ENCODE measurements at places on chromosomes 6 and 20.

DNA sequence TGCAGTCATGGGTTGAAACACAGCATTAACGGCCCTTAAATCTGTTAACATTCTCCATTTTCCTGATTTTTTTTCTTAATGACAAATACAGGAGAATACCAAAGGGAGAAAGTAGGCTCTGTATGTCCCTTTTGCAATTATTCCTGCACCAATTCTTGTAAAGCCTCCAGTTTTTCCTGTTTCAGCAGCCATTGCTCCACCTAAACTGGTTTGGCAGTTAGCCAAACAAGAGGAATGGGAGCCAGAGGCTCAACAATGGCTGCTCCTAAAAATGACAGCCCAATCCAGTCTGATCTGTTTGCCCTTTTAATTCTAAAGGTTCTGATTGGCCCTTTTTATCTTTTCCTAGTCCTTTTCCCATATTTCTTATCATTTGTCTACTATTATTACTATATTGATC, 284.2 kb upstream of the SGK1 start:
- DNase-seq, result no peak

- DNase-seq, result no peak
Observed at GRCh38 chr6:125808060-125808459, 17.3 kb downstream of the NCOA7 start.

GRCh38 chr6:131007286-131007685, 55.8 kb downstream of the EPB41L2 start:
- no peak for DNase-seq

DNA sequence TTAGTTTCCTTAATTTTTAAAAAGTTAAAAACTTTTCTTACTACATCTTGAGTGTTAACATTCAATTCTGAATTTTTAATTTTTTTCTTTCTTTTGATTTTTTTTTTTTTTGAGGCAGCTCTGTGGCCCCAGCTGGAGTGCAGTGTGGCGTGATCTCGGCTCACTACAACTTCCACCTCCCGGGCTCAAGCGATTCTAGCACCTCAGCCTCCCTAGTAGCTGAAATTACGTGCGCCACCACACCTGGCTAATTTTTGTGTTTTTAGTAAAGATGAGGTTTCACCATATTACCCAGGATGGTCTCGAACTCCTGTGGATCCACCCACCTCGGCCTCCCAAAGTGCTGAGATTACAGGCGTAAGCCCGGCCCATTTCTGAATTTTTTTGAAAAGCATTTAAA, 1.2 kb downstream of the DDX43 start:
- no peak for DNase-seq

DNA sequence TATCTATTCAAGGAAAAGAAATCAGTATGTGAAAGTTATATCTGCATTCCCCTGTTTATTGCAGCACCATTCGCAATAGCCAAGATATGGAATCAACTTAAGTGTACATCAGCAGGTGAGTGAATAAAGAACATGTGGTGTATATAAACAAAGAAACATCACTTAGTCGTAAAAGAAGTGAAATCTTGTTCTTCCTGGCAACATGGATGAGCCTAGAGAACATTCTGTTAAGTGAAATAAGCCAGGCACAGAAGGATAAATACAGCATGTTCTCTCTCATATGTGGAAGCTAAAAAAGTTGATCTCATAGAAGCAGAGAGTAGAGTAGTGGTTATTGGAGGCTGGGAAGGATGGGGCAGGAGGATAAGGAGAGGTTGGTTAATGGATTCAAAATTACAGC, 287.9 kb upstream of the FERMT1 start:
- DNase-seq, result no peak

DNA sequence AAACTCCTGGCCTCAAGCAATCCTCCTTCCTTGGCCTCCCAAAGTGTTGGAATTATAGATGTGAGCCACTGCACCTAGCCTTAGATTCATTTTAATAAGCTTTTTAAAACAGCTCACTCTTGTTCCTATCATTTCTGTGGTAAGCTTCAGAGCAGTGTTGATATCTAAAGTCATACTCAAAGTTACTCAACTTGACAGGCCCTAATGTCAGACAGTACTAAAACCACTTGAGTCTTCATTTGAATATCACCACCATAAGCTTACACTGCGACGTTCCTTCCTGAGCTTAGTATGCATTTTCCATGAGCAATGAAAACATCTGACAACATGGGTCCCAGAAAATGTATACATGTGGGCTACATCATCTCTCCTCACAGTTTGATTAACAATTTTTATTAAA, 6.0 kb downstream of the FUCA2 start:
- DNase-seq, result no peak

DNA sequence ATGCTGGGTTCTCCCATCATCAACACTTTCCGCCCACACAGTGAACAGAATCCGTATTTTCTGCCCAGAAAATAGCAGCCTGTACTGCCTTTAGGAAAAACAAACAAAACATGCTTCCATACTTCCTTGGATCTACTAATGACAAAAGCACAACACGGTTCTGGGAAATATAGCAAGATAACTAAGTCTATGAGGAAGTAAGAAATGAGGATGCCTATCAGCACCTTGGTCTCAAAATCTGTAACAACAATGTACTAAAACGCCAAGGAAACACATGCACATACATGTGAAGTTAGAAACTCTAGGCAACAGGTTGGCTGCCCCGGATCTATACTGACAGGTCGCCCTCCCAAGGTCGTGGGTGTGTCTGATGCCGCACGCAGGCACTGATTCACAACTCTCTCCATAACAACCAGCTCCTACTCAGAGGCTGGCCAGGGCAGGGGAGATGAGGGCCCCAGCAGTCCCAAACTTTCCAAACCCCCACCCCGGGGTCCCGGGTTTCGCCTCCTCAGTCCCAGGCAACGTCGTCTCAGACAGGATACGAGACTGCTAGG, 710 bp downstream of the BTBD9 start:
- DNase-seq, result peak; percentile 18

DNA sequence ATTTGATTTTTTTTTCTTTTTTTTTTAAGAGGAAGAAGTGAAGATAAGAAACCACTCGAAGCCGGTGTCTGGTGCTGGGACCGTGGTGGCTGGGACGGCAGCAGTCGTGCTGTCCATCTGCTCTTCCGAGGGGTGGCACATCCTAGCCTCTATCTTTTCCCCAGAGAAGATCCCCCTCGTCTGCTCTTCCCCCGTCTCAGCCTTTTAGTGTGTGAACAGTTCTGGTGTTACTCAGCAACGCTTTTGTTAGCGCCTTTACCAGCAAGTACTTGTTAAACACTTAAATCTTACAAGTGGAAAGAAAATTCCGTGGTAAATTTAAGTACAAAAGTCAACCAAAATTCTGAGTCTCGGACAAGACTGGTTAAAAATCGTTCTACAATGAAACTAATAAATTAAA, 90.1 kb downstream of the RSPH3 start:
- DNase-seq, result no peak

- no peak for DNase-seq
Observed at GRCh38 chr6:107653861-107654394, 164.0 kb downstream of the SOBP start.

DNA sequence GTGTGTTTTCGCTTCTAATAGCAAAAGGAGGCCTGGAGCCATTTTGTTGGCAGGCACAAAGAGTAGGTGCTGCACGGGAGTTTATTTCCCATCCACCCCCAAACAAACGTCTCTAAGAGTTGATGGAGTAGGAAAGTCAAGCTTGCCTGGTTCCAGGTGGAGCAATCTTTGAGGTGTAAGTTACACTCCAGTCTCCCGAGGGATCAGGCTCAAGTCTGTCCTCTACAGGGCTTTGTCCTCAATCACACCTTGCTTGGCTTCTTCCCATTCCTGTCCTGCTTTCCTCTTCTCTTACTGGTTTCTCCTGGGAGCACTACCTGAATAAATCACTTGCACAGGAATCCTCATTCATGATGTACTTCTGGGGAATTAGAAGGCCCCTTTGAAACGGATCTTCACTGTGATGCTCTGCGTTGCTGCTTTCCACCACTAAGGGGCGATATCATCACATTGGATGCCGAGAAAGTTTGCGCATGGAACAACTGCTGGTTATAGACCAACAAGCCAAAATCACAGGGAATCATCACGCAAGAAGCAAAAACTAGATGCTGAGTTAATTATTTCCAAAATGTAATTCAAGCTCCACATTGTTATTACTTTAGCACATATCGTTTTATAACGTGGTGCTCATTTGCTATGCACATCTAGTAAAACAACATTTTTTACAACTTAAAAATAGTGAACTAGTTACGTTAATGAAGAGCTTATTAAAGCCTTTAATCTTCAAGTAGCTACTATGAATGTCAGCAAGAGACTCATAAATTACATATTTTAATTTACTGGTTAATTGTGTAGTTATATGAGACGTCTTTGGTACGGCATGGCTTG, 156.8 kb downstream of the DNAH8 start:
- peak; percentile 34 for DNase-seq

DNA sequence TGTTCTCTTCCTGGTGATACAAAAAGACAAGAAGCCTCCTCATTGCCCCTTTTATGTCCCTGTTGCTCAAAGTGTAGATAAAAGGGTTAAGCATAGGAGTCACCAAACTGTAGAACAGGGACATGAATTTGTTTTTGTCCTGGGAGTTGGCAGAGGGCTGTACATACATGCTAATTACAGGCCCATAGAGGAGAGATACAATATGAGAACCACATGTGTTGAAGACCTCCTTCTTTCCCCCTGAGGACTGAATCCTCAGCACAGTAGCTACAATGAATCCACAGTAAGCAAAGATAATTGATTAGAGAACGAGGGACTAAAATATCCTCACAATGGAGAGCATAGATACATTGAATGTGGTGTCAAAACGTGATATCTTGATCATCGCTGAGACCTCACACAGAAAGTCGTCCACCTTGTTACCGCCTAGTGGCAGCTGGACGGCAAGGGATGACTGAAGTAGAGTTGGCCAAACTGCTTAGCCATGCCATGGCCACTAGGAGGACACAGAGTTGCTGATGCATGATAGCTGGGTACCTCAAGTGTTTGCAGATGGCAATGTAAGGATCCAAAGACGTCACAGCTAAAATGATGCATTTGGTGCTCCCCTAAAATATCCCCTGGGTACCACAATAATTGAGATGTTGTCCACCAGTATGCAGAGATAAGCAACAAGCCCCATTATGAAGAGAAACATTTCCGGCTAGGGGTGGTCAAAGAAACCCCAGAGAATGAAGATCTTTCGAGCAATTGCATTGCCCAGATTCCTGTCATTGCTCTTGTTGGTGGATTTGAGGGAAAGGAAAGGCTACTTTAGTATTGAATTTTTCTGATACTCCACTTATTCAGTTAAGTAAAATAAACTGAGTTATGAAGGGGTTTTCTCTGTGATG, 15.0 kb downstream of the OR2B3 start:
- DNase-seq, result no peak

- no peak for DNase-seq
Observed at GRCh38 chr6:35011096-35012041, 122.3 kb downstream of the ANKS1A start.

- peak; percentile 47 for DNase-seq
Observed at GRCh38 chr6:118537574-118537973, 10.5 kb upstream of the PLN start.

DNA sequence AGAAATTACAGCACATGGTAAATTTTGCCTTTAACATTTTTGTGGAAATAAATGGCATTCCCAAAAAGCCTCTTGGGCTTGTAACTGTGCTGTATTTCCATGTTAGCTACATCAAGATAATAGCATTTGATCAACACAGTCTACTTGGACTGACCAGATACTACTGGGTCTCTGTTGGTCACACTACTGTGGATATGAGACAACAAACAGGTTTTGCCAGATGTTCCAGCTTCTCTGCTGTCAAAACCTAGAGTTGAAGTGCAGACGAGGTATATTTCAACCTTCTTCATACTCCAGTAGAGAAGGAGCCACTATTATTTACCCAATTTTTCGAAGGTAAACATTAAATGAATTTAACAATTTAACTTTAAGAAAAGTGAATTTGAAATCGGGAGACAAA, 284.7 kb upstream of the CITED2 start:
- DNase-seq, result no peak

- peak; percentile 34 for DNase-seq
Observed at GRCh38 chr6:18260448-18261106, 3.8 kb downstream of the DEK start.

GRCh38 chr6:23524548-23524947, 601.5 kb upstream of the NRSN1 start:
- peak; percentile 34 for DNase-seq

- no peak for DNase-seq
Observed at GRCh38 chr20:37229357-37229756, 32.3 kb downstream of the GHRH start.

DNA sequence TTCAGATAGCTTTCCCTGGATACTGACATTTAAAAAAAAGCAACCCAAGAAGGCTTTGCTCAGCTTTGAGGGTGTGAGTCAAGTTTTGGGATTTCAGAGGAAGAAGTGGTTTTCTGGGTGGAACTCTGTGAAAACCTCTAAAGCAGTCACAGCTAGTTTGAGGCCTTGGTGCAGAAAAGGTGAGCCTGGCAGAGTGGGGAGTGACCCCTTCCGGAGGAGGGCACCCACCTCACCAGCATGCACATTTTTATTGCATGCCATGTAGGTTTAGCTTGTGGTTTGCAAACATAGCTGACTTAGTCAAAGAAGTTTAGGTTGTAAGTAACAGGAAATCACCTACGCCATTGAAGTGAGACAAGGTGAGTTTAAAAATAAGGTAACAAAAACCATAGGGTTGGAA, 146.8 kb upstream of the PMEPA1 start:
- no peak for DNase-seq

DNA sequence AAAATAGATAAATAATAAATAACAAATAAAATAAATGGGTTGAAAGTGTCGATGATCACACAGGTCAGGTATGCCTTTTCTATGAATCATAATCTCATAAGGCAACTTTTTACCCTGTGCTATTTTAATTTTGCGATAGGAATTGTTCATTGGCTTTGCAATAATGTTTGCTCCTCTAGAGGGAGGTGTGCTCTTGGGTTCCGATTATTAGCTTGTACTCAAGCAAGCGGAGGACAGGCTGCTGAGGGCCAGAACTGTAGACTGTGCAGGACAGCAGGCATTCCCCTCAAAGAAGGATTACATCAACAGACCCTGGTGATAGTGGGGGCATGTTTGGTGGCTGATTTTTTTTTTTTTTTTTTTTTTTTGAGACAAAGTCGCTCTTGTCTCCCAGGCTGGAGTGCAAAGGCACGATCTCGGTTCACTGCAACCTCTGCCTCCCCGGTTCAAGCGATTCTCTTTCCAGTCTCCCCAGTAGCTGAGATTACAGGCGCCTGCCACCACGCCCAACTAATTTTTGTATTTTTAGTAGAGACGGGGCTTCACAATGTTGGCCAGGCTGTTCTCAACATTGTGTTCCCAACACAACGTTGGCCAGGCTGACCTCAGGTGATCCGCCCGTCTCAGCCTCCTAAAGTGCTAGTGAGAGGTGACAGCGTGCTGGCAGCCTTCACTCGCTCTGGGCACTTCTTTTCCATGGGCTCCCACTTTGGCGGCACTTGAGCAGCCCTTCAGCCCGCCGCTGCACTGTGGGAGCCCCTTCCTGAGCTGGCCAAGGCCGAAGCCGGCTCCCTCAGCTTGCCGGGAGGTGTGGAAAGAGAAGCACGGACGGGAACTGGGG, 35.6 kb downstream of the RIOK1 start:
- peak; percentile 58 for DNase-seq

GRCh38 chr6:118663993-118664985, 12.9 kb upstream of the CEP85L start:
- DNase-seq, result no peak
